Naive thymus-derived CD8-positive, alpha-beta T cell (primary cell): ENCODE measurements at places on chromosomes 7 and 10. TPM values are rescaled to one million over a fixed set of nuclear protein-coding genes. Genes with fewer than 3 reads are reported as not detected.
A peak's percentile ranks its signal among the peaks of the same experiment; 100 is the strongest.

The HACD1 gene
- 1.4 TPM for total RNA-seq

DNA sequence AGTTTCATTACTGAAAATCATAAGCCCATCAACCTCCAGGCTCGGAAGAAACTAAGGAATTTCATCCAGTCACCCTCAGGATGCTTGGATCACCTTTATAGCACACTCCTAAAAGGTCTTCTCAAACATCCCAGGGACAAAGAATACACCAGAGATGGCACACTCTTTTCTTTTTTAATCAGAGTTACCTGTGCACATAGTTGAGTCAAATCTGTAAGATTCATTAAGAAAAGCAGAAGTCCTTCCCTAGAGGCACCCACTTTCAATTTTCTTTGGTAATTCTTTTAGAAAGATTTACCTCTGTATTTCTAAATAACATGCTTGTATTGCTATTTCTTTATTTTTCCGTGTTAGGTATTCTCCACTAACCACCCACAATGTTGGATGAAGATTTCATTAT, 50.6 kb upstream of the IL6 start:
- peak overlapping the region; percentile 43 for H3K4me3 ChIP-seq
- H3K36me3 ChIP-seq = no peaks in the 10 kb centered on the region
- DNase-seq = no peak
- H3K27ac ChIP-seq = no peak overlapping the region

- peak overlapping the region; percentile 66 for H3K27ac ChIP-seq
- H3K4me1 ChIP-seq = no peaks in the 10 kb centered on the region
- DNase-seq = no peak
- H3K4me3 ChIP-seq = no peak overlapping the region
- H3K36me3 ChIP-seq = no peaks in the 10 kb centered on the region
Observed at GRCh38 chr10:89891006-89891535, 189.7 kb downstream of the KIF20B start.

DNA sequence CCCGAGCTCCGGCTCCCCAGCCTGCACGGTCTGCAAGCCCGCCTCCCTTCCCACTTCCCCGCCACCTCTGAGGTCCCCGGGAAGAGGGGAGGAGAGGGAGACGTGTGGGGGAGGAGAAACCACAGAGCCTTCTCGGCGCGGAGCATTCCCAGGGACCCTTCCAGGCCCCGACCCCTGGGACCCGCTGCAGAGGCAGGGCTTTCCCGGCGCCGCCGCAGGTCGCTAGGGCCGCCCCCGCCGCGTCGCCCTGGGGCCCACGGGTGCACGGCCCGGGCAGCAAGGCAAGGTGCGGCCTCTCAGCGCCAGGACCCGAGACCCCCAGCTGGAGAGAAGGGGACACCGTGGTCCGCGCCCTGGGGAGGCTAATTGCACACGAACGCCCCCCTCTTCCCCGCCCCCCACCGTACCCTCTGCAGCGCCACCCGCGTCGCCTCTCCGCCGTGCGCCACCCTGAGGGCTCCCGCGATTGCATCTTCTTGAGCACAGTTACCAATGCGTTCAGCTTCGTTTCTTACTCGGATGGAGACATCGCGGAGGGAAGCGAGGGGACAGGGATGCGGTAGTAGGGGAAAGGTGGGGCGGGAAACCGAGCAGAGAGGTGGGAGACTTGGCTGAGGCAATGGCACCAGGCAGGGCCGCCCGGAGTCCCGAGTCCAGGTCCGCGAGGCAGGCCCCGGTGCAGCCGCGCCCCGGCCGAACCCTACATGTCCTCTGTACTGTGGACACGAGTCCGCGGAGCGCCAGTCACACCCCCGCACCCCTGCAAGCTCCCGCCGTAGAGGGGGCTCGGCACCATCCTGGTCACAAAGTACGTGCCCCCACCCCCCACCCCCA, 28.9 kb downstream of the SKIDA1 start:
- H3K4me3 ChIP-seq = peak overlapping the region; percentile 77
- peaks cover 26% of the 10 kb centered on the region for H3K4me1 ChIP-seq
- peaks cover 33% of the 10 kb centered on the region for H3K27me3 ChIP-seq
- DNase-seq = peak; percentile 63
- H3K36me3 ChIP-seq = no peaks in the 10 kb centered on the region

DNA sequence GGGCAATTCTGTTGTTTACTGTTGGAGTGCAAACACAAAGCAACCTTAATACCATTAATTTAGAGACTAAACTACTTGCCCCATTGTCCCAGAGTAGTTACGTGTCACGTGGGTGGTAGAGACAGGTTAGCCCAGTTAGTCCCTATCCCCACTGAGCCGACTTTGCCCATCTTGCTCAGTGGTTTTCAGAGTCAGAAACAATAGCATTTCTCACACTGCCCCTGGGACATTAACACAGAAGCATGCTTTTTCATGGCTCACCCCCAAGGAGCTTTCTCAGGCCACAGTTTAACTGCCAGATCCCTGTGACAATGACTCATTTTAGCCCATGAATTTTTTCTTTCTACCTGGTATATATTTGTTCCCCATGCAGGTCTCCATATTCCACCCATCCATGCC, 271.0 kb downstream of the POU6F2 start:
- H3K4me1 ChIP-seq = no peaks in the 10 kb centered on the region
- no peak overlapping the region for H3K4me3 ChIP-seq
- DNase-seq = no peak
- H3K36me3 ChIP-seq = no peaks in the 10 kb centered on the region
